ENCODE measurements at places on chromosomes 12 and 14.

- no peak for DNase-seq
These were observed 111.2 kb upstream of the FLRT2 start for GRCh38 chr14:85418721-85419120.

DNA sequence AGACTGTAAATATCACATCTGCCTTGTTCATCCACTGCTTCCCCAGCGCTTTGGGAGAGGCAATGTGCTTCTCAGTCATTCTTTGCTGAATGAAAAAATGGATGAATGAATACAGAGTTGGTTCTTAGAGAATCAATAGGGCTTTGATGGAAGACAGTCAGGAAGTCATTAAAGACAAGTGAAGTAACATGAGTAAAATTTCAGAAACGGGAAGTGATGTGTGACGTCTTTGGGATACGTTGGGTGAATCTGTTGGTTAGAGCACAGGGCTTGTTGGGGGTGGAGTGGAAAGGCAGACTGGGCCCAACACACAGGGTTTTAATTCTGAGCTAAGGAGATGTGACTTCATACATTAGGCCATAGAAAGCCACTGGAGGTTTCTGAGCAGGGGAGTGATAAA is 39.0 kb upstream of the NRXN3 start:
- DNase-seq = no peak

DNA sequence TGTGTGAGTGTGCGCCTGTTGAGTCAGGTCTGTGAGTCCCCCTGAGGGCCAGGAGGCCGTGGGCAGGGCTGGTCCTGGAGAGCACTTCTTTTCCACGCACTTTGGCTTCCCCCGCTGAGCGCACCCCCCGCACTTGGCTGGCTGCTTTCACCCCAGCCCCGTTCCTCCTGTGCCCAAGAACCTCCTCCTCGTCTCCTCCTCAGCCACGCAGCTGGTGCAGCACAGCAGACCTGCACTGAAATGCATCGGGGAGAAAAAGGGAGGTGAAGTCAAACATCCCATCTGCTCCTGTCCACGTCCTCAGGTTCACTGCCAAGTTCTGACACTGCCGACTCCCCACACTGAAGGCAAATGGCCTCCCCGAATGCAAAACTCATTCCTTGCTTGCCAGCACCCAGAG is 362.7 kb upstream of the SFSWAP start:
- DNase-seq = no peak

- DNase-seq = peak; percentile 13
These were observed 394.0 kb upstream of the SYT1 start for GRCh38 chr12:78470354-78471195.

- DNase-seq = no peak
These were observed 202.3 kb downstream of the KITLG start for GRCh38 chr12:88377973-88378372.

GRCh38 chr12:28759333-28759732 is 389.7 kb upstream of the FAR2 start:
- DNase-seq = peak; percentile 44

DNA sequence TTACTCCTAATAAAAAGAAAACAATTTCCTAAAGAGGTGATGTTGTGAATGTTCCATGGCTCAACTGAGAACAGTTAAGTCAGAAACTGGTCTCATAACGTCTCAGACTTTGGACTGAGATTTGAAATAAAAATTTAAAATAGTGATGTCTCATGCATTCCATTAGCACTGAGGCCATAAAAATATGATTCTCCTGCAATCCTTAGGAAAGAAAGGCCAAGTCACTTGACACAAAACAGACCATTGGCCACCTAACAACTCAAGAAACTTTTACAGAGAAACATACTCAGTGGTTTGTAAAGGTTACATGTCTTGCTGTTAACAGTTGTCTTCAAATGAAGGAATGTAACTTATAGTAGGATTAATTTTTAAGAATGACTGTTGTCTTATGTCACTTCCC is 58.1 kb downstream of the STAB2 start:
- no peak for DNase-seq

DNA sequence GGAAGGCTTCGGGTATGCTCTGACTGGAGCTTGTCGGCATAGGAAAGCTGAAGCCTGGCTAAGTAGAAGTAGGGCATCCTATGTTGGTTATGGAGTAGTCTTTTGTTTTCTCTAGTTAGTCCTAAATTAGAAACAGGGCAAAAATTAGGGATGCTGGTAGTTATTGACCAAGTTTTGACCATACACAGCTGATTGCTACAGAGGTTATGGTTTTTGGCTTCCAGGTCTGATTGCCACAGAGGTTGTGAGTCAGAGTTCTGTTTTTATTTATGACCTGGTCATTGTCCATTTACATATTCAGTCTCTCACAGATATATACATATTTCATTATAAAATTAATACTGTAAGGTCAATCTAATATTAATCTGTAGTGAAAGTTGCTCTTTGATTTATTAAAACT is 219.2 kb downstream of the FSCB start:
- no peak for DNase-seq

GRCh38 chr14:53881161-53881871 is 75.3 kb downstream of the BMP4 start:
- DNase-seq = no peak

DNA sequence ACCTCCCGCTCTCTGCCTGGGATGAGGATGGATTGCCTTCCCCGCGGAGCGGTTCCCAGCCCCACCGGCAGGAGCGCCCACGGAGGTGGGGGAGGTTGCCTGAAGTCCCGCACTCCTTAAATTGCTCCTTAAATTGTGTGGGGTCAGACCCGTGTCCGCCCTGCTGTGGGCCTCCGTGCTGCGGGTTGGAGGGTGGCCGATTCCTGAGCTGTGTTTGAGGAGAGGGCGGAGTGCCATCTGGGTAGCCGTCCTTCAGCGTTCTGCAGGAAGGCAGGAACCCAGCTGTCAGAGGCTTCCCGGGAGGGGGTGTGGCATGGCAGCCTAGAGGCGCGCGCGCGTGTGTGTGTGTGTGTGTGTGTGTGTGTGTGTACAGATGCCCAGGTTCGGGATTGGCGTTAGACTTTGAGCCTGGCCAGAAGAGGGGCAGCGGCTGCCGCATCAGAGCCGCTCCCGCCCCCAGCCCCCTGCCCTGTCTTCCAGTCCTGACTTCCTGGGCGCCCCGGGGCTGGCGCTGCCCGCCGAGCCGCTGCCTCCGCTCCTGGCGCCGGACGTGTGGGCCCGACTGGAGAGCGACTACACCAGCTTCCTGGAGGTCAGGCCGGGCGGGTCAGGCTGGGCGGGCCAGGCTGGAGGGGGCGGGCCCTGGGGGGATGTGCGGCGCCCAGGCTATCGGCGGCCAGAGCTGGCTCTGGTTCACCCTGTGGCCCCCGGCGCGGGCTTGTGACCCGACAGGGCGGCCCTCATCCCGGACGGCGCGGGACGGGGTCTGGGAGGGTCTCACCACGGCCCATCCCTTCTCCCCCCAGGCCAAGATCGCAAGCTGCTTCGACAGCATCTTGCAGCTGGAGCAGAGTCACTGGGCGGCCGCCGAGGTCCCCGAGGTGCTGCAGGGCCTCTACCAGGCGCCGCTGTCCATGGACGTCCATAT is 9.2 kb downstream of the EXOC3L4 start:
- DNase-seq = peak; percentile 38

GRCh38 chr12:2306735-2307134 is 253.9 kb downstream of the CACNA1C start:
- DNase-seq = no peak

- DNase-seq = no peak
These were observed 1.8 kb downstream of the KCNA1 start for GRCh38 chr12:4911316-4911994.

DNA sequence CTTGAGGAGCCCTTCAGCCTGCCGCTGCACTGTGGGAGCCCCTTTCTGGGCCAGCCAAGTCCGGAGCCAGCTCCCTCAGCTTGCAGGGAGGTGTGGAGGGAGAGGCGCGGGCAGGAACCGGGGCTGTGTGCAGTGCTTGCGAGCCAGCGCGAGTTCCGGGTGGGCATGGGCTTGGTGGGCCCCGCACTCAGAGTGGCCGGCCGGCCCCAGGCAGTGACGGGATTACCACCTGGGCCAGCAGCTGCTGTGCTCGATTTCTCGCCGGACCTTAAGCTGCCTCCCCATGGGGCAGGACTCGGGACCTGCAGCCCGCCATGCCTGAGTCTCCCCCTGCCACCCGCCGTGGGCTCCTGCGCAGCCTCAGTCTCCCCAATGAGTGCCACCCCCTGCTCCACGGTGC is 116.9 kb downstream of the PAWR start:
- DNase-seq = no peak
